GM23248 (cell line): ENCODE measurements at places on chromosomes 5 and 9. TPM values are rescaled to one million over a fixed set of nuclear protein-coding genes. Genes with fewer than 3 reads are reported as not detected.

The TMEM174 gene
- not detected in 2 replicates for total RNA-seq

The IFNA13 gene
- total RNA-seq, result not detected in 2 replicates

The TMEM161B gene
- 9.4 and 11.3 TPM in 2 replicates for total RNA-seq

GRCh38 chr5:30380228-30380627, 813.3 kb upstream of the CDH6 start:
- no peak for DNase-seq

GRCh38 chr5:38883842-38884241, 38.0 kb downstream of the OSMR start:
- no peak for DNase-seq

DNA sequence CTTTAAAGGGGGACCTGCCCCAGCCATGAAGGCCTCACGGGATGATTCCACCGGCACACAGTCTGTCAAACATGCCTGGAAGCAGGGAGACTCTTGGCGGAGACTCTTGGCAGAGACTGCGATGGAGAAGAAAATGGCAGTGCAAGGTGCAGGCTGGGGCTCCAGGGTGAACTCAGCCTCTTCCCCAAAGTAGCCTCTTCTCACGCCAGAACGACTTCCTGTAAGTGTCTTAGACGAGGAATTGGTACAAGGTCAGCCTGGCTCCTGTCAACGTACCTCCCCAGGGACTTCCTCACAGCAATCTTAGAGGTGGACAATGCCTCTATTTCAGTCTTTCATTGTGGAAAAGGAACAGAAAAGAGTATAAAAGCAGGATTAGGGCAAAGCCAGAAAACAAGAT, 109.3 kb downstream of the UGCG start:
- no peak for DNase-seq

GRCh38 chr5:131640043-131640856, 5.2 kb upstream of the RAPGEF6 start:
- DNase-seq, result peak; percentile 70

DNA sequence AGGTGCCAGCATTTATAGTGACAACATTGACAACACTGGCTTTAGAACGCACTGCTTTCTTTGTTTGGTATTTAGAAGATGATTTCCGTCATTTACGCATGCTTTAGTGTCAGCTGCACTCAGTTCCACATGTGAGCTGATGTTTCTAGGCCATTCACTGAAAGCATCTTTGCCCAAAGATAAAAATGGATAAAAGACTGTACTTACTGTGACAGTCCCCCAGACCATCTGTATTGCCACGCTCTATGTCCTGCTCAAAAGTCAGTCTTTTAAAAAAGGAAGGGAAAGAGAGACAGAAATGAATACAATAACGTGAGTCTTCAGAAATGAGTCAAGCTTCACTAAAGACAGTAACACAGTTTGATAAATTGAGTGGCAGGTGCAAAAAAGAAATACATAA, 99.3 kb downstream of the SEMA6A start:
- no peak for DNase-seq

DNA sequence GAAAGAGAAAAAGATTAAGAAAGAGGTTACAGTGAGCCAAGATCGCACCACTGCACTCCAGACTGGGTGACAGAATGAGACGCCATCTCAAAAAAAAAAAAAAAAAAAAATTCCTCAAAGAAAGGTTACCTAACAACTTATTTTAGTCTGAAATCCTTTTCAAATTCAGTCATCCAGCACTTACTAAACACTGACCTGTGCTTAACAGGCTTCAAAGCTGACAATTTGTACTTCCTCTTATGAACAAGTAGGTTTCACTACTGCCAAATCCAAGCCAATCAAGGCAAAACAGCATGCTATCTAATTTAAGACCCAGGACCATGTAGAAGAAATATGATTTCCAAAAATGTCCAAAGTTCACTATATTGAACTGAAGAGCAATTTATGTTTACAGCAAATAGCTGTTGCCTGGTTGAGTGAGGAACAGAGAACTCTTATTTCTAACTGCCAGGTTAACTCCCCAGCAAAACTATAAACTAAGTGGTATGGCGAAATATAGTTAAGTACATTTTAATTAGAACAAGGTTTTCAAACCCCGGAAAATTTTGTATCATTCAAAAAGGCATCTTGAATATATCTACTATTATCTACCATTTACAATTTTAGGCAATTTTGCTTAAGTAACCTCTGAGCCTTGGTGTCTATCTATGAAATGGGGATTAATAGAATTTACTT, 13.4 kb downstream of the PWWP2A start:
- peak; percentile 6 for DNase-seq

- DNase-seq, result no peak
Measured at GRCh38 chr9:75391497-75391896, 303.2 kb downstream of the OSTF1 start.

DNA sequence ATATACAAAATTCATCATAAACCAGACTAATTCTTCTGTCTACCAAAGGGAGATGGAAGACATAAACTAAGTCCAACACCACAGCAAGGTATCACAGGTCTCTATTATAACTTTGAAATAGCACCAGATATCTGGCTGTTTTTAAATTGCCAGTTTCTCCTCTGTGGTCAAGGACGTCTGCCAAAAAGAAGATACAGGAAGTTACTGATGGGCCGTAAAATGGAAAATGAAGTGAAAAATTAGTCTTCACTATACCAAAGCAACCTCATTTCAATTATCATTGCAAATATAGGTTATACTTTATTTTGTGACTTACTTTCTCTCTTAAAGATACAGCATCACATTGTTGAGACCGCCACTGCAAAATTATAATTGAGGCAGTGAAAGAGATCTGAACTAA, 225.5 kb downstream of the NDUFS4 start:
- no peak for DNase-seq

DNA sequence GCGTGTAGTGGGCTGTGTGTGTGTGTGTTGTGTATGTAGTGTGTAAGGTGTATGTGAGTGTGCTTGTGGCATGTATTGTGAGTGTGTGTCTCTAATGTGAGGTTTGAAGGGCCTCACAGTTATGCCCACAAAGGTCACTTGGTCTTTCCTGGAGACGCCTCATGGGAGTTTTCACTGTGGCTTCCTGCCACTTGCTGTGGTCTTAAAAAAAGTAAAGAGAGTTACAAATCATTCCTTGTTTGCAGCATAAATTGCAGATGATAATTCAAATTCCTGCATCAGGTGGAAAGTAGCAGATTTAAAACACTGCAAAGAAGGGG, 72.6 kb downstream of the TENT4A start:
- DNase-seq, result no peak

- peak; percentile 64 for DNase-seq
Measured at GRCh38 chr5:136155761-136156160, 23.1 kb downstream of the SMAD5 start.
